NCI-H774 (cell line): ENCODE measurements at places on chromosomes 6 and 20.
A peak's percentile ranks its signal among the peaks of the same experiment; 100 is the strongest.

GRCh38 chr6:170206851-170207431 lies 83.9 kb downstream of the DLL1 start:
- no peak for DNase-seq

DNA sequence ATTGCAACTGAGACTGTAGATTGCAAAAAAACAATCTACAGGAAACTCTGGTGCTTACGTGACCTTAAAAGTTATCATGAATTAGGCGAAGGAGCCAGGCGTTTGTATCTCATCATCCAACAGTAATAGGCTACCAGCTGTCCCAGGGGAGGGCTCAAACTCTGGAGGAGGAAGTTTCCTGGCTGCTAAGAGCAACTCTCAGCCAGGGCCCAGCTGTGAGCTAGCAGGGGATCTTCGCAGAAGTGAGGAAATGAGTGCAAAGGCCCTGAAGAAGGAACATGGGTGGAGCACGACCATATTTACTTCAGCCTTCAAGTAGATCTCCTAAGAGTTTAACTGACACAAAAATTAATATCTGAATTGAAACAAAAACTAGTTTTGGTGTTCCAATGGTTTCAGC lies 686.9 kb upstream of the MAP3K7 start:
- DNase-seq, result no peak

DNA sequence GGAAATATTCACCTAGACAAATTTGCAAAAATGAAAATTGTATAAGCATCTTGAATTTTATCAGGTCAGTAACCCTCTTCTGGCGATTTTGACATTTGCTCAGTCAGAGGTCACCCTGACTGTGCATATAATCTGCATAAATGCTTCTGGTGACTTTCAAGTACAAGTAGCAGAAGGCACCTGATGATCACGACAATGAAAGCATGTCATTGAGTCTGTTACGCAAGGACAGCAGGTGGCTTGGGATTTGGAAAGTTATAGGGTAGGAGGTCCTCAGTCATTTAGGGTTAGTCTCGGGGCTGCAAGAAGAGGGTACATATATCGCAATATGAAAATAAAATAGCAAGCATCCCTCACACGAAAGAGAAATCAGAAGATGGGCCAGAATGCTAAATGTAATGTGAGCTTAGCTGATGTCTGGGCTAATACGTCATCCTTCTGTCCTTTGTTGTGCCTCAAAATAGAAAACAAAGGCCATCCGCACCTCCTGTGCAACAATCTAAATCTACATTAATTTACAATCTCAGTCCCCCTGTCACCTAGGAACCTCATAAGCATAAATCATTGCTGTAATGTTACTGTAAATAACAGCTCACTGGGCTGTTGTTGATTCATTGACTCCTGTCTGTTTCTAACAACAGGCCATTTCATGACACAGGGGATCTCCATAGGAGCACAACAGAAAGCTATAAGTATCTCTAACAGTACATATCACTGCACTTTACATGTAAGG lies 155.2 kb upstream of the RSPO3 start:
- DNase-seq, result peak; percentile 61

GRCh38 chr6:99471638-99472037 lies 43.6 kb downstream of the USP45 start:
- no peak for DNase-seq

GRCh38 chr6:423799-424345 lies 32.3 kb downstream of the IRF4 start:
- DNase-seq, result no peak

GRCh38 chr6:41713159-41713649 lies 22.2 kb downstream of the TFEB start:
- peak; percentile 9 for DNase-seq

DNA sequence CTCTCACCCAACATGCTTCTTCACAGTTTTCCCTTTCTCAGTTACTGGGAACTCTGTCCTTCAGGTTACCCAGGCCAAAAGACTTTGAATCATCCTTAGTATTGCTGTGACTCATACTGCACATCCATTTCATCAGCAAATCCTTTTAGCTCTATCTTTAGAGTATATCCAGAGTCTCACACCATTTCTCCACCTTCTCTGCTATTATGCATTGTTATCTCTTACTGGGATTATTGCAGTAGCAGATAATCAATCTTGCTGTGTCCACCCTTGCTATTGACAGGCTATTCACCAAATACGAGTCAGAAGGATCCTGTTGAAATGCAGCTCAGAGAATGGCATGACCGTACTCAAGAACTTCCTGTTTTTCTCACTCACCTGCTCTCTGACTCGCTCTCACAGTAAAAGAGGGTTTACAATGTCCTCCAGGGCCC lies 57.3 kb downstream of the BCKDHB start:
- no peak for DNase-seq

DNA sequence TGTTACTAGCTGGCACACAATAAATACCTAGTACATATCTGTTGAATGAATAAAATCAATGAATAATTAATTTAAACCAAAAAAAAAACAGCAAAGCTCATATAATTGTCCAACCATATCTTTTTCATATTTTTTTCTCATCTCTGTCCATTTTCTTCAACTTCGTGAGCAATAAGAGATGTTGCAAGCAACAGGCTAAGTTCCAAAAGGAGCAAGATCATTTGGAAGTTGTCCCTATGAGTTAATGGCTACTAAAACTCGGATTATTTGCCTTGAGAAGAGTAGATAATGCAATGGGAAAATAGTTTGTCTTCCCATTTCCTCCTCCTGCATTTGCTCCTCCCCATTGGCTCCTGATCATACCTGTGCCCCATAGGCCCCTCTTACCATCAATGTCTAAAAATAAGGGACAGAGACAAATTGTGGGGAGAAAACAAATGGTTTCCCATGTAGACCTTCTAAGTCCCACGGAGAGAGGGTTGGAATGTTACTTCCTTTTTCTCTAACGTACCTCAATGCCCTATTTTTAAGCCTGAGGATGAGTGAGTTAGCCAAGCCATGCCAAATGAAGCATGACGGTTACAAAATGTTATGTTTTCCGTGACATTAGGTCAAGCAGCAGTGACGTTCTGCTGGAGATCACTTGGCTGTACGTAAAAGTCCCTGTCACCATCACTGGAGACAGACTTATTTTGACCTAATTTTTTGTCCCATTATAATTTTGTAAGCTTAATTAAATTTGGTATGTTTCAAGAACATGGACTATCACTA lies 217.3 kb upstream of the PREP start:
- no peak for DNase-seq

GRCh38 chr20:33393609-33394008 lies 7.7 kb downstream of the CDK5RAP1 start:
- no peak for DNase-seq

DNA sequence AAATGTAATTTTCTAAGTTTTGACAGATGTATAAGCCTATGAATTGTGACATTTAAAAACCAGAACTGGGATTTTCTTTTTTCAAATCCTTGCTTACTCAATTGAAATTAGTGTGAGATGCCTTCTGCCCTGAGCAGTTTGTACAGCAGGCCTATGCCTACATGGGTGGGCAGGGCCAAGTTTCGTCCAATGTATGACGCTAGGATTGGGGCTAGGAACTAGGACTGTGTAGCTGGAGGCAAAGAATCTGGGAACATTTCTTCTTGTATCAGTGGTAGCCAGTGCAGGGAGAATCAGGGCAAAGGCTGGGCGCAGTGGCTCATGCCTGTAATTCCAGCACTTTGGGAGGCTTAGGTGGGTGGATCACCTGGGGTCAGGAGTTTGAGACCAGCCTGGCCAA lies 3.9 kb upstream of the PTPRA start:
- no peak for DNase-seq

GRCh38 chr6:31143148-31143547 lies 4.3 kb upstream of the PSORS1C2 start:
- DNase-seq, result no peak

- DNase-seq, result no peak
Measured at GRCh38 chr6:54899442-54899841, 52.9 kb downstream of the FAM83B start.

- no peak for DNase-seq
Measured at GRCh38 chr6:8108031-8108660, 5.8 kb upstream of the EEF1E1 start.

DNA sequence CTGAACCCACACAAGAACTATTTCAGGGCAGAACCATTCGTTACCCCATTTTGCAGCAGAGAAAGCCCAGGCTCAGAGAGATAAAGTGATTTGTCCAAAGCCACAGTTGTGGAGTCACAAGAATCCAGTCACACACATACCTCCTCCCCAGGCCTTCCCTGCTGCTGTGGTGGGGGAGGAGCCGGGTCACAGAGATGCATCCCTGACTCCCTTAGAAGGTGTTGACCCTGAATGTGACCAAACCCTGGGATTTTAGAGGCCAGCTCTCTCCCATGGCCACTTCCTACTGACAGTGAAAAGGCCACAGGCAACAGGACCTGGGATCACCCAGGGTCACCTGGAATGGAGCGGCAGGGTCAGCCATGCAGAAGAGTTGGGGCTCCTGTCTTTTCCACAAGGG lies 48.6 kb downstream of the CHMP4B start:
- DNase-seq, result no peak

GRCh38 chr6:32108094-32108627 lies 977 bp downstream of the TNXB start:
- no peak for DNase-seq

DNA sequence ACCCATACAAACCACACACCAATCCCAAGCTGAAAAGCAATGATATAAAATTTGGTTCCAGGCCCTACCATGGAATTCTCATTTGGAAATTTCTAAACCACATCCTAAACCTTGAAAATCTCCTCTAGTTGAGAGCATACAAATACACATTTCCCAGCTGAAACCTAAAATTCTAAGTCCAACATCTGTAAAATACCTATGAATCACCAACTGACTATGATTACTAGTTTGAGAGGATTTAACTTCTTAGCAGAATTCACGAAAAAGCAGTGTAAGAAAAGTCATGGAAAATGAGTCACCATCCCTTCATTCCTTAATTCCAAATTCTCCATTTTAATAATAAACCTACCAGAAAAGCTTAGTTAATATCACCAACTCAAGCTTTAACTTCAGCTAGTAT lies 15.4 kb downstream of the RANBP9 start:
- no peak for DNase-seq

DNA sequence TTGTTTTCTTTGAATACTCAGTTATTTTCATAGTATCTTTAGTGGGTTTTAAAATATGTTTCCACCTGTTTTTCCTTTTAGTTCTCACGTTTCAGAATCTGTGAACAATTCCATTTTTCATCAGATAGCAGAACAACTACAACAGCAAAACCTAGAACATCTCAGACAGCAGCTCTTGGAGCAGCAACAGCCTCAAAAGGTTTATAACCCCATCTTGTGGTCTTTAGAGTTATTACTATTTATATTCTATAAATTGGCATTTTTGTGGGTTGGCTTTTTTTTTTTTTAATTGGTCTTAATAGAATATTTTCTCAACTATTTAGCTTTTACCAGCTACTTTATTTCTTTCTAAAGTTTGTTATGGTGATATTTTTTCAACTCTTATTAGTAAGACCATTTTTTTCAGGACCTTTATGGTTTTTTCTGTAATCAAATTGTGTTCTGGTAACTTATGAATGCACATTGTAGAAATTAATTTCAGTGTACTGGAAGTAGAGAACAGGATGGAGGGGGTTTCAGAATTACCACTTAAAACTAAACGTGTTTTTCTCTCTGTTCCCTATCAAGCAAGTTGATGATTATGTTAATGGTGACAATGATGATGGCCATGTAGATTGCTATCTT lies 72.2 kb downstream of the SCAF8 start:
- DNase-seq, result no peak

DNA sequence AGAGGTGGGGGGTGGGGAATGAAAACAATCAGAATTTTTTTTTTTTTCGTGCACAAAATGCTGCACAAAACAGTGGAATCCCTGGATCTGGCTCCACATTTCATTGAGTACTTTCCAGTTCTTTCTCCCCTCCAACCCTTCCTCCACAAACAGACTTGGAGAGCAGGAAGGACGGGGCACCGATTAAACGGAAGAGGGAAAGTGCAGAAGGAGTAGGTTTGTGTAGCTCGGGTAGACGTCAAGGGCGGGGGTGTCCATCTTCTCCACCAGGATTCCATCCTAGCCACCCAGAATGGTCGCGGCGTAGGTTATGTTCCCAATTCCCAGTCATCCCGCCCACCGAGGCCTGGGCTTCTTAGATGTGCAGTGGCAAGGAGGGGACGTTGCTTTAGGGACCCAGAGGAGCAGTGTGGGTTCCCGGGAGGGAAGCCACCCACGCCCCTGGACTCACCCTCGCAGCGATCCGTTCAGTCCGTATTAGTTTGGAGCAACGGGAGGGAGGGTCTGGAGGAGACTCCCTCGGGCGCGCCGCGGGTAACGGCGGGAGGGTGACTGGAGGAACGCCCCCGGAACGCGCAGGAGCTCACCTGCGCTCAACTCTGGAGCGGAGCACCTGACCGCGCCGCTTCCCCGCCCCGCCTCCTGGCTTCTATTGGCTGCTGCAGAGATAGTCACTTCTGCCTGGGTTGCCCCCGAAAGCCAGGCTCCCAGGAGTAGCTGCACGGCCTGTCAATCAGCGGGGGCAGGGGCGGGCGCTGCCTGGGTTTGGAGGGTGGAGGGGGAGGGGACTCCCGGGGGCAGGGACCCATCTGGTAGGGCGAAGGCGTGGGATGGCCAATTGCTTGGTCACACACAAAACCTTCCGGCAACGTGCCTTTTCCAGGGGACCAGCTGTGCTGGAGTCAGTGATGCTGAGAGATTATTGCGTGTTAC lies at the start of gene ENPP5:
ENPP5 (minus strand) TSS at position 624 of the 933 bp plus-strand sequence. CDS start 2,718 bp downstream, outside the sequence.
- peak; percentile 96 for DNase-seq

- DNase-seq, result peak; percentile 54
Measured at GRCh38 chr6:47047479-47048407, 5.6 kb upstream of the ADGRF1 start.

DNA sequence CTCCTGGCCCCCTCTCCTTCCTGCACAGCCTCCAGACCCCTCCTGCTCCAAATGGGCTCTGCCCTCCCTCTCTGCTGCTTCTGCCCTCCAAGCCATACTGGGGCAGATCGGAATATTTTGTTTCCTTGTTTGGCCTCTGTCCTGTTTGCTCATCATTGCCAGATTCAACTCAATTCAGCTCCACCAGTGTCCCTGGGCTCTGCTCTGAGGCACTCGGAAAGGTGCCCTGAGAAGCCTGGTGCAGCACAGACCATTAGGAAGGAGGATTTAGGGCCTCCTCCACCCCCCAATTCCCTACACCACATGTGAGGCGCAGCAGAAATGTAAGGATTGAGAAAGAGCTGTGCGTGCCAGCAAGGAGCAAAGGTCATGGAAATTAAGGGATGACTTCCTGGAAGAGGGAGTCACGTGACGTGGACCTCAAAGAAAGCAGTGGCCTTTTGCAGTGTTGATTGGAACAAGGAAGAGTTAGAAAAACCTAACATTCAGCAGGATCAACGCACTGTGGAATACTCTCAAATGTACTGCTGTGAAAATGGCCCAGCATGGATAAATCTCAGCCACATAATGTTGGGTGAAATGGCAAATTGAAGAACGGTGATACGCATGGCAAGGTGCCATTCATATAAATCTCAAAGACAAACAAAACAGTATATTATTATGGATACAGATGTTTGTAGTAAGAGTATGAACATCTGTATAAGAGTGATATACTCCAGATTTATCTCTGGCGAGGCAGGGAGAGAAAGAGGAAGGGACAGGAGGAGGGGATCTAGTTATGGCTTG lies 229.5 kb upstream of the RNF24 start:
- no peak for DNase-seq
